ENCODE measurements at places on chromosomes 3 and 15.

- no peak for DNase-seq
Measured at GRCh38 chr15:83287541-83288027, 3.1 kb upstream of the BNC1 start.

- no peak for DNase-seq
Measured at GRCh38 chr15:35362195-35362829, 183.7 kb downstream of the DPH6 start.

- no peak for DNase-seq
Measured at GRCh38 chr3:34919025-34919424, 720.3 kb upstream of the ARPP21 start.

GRCh38 chr3:49718858-49719213, 648 bp downstream of the AMIGO3 start:
- DNase-seq = no peak

DNA sequence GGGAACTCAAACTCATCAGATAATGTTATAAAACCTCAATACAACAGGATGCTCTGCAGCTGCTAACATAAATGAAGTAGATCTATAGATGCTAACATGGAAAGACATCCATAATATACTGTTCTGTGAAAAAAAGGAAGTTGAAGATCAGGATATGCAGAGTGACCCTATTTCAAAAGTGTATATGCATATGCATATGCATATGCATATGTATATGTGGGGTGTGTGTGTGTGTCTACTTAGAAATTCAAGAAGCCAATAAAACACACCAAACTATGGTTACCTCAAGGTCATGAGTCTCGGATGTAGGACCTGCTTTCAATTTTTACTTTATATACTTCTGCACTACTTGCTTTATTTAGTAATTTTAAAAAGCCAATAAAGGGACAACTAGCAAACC, 125.6 kb downstream of the ABHD5 start:
- DNase-seq = no peak

DNA sequence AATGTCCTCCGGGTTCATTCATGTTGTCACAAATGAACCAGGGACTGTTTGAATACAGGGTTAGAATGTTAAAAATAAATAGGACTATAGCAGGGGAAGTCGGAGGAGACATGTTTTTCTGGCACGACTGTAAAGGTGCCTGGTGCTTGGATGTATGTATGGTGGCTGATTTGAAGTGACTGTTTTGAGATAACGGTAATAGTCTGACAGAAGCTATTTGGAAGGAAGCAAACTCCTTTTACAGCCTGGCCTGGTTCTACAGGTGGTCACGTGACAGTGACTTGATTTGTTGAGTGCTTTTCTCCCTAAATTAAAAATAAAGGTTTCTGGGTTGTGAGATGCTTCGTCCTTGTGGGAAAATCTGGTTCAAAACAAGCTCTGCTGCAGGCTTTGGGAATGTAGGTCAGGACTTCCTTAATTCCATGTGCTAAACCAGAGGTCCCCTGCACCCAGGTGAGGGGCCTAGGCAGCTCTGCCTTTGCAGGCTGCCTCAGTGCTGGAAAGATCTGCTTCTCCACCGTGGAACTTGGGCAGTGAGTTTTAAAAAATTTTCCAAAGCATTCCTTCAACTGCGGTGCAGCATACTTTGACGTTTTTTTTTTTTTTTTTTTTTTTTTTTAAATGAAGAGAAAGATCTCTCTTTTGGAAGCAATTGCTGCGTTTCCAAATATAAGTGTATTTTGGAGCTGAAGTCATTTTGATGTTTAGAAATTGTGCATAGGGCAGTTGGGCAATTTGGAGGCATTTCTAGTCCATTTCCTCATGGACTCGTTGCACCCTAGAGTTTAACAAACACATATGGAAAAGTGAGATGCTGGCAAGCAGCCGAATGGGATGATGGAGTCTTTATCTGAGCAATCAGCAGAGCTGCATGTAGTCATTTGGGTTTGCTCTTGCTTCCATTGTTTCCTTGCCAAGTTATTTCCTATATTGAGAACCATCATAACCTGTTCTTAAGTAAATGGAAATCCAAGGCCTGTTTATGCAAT, 30.9 kb downstream of the ITPR1 start:
- no peak for DNase-seq

DNA sequence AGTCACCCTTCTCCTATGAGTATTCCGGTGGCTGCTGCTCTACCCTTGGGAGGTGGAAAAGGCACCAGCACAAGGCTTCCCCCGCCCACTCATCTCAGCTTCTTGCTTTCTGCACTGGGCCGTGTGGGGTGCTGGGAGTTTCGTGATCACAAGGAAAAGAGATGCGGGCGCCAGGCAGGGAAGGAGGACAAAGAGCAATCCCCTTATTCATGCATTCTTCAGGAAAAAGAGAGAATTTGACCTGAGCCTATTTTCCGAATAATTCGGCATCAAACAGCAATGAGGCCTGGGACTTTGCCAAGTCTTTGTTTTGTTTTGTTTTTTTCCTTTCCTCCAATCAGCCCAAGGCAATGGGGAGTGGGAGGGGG, 102.2 kb upstream of the LPP start:
- DNase-seq = no peak

DNA sequence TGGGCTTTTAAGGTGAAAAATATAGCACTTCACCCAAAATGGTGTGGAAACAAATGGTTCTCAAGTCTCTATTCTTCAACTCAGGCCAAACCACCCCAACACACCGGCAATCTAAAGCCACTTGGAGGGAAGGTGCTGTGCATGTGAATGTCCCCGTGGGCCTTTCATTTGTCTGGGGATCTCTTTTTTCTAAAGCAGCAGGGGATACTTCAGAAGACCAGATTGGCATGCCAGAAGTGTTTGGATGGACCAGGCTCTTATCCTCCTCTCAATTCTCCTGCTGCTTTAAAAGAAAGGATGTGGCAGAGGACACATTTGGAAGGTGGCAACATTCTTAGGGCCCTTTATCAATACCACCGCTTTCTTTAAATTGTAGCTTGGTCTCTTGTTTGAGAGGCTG, 193.1 kb downstream of the MEIS2 start:
- no peak for DNase-seq

DNA sequence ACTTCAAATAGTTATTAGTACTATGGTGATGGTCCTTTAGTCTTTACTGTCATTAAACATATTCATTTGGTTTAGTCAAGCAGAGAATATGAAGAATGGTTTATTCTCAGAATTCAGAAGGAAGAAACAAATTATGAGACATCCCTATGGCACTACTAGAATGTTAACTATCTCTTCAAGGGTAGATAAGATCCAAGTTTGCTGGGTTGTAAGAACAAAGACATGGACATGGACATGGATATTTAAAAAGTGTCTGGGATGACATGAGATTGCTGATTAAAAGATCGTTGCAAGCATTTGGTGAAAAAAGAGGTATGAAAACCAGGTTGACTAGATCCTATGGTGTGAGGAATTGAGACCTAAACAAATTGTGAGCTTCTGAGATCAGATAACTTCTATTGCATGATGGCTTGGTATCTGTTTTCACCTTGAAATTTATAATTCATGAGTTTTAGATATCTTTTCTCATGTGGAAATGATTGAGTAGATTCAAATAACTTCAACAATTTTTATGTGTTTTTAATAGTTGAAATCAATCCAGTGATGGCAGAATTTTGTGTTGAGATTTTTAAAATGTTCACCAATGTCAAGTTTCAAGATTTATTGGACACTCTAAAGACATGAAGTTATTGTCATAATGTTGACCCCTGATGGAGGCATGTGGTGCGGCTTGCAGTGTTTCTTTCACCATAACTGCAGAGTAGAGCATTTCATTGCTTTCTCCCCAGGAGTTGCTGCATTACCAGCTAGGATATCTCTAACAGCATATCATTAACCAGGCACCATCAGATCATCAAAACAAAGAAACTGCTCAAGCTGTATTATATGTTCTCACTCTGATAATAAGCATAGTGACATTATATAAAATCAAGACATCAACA, 72.6 kb downstream of the NAALADL2 start:
- no peak for DNase-seq

DNA sequence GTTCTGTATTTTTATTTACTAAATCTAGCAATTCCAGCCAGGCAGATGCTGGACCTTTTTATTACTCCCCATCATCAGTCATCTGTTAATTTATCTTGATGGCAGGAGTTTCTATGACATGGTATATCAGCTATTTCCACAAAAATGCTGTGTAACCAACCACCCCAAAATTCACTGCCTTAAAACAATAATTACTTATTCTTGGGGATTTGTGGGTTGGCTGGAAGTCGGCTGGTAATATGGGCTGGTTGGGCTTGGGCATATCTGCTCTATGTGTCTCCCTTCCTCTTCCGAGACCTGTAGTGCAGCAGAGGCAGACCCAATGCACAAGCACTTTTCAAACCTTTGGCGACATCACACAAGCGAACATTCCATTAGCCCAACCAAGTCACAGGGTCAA, 92.1 kb upstream of the UBE2E1 start:
- no peak for DNase-seq

GRCh38 chr15:100053474-100054121, 288.2 kb downstream of the ADAMTS17 start:
- no peak for DNase-seq

- DNase-seq = no peak
Measured at GRCh38 chr3:107370907-107371306, 6.3 kb upstream of the CCDC54 start.

DNA sequence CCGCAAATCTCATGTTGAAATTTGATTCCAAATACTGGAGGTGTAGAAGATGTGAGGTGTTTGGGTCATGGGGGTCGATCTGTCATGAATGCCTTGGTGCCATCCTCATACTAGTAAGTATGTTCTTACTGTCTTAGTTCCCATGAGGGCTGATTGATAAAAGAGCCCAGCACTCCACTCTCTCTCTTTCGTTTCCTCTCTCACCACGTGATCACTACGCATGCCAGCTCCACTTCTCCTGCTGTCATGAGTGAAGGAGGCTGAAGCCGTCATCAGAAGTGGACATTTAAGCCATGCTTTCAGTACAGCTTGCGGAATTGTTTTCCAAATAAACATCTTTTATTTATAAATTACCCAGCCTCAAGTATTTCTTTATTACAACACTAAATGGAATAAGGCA, 6.1 kb downstream of the OR5H15 start:
- peak; percentile 18 for DNase-seq

- no peak for DNase-seq
Measured at GRCh38 chr3:159763011-159763601, 225.5 kb upstream of the IL12A start.

DNA sequence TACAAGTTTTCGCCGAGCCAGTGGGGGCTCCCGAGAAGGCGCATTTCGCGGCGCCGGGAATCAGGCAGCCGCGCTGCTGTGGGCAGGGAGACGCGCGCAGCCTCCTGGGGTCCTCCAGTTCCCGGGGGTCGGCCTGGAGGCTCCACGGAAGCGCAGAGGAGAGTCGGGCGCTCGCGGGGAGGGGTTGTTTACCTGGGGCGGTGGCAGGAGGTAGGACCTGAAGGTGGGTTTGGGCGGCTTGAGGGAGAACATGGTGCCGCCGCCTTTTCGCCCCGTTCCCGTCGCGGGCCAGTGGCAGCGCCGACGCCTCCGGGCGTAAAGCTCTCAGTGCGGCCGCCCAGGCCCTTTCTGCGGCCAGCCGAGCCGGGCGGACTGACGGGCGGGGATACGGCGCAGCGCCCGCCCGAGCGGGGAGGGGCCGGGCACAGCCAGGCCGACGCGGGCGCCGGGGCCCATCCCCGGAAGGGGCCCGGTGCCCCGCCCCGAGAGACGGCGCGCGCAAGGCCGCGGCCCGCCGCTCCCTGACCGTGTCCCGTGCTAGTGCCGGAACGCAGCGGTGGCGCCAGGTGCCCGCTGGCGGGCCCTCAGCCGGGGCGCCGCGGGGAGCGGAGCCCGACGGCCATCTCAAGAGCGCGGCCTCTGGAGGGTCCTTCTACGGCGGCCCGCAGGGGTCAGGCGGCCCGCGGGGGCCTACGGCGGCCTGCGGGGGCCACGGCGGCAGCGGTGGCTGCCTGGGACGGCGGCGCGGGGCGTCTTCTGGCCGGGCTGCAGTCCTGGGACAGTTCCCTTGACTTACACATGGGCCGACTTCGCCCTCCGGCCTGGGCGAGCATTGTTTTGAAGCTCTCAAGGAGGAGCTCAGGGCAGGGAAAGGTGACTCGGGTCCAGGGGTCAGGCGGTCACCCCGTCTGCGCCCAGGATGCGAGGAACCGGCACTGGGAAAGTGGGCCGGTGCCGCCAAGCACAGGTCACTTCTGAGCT, at the start of gene MTMR10:
MTMR10 (minus strand) TSS at position 374 of the 981 bp plus-strand sequence; CDS start at position 252, 122 bp downstream.
- DNase-seq = peak; percentile 48

- DNase-seq = no peak
Measured at GRCh38 chr15:88018869-88019641, 237.5 kb downstream of the NTRK3 start.

DNA sequence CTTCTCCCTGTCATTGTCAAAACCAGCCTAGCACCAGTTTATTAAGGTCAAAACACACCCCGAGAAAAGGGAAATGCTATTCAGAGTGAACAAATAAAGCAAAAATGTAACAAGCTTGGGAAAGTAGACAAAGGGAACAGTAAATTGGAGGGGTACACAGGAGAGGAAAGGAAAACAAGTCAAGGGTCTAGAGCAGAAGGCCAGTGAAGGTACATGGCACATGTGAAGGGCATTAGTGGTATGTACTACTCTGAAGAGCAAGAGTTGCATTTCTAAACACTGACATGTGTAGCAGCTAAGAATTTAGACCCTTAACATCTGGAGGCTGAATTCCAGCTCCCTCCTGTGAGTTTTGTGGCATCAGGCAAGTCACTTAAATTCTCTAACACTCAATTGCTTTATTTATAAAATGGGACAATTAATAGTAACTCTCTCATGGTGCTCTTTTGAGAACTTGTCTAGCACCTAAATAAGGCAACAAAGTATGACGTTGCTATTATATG, 244.3 kb upstream of the ADAMTS9 start:
- DNase-seq = no peak

DNA sequence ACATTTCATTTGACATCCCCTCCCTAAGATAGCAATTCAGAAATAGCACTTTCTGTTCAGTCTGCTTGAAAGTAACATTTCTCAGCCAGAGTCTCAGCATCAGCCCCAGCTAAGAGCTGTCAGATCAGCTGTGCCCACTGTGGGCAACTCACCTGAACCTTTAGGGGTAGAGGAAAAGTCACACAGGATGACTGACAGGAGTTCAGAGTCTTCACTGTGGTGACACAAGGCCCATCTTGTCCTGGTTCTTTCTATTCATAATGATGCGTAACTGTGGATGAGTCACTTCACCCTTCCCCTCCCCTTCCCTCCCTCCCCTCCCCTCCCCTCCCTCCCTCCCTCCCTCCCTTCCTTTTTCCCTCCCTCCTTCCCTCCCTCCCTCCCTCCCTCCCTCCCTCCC, 96.1 kb upstream of the RASGRP1 start:
- DNase-seq = no peak

DNA sequence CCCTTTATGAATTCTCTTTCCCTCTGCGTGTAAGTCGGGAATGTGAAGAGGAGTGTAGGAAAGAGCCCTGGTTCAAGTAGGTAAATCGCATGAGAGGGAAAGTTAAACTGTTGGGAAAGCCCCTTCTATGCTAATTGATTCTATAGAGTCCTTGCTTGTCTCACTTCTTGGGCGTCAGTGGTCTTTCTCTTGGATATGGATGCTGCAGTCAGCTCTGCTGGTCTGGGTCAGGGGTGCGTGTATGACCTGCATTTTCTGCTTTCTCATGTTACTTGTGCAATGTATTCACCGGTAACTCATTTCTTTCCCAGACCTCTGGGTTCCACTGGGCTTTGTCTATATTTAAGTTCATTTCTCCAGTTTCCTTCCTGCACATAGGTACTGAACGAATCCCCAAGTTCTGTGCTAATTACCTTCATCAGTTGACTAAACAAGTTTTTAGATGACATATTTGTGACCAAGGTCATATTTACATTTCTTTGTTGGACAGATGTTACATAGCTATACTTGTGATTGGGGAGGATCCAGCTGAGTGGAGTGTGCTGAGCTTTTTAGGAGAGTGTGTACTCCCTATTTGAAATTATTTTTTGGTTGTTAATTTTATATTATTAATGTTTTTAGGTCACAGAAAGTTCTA, 1.4 kb downstream of the SETD5 start:
- no peak for DNase-seq

- no peak for DNase-seq
Measured at GRCh38 chr3:133934996-133935842, 39.5 kb upstream of the RAB6B start.
